ENCODE measurements at places on chromosomes 16 and 17.

DNA sequence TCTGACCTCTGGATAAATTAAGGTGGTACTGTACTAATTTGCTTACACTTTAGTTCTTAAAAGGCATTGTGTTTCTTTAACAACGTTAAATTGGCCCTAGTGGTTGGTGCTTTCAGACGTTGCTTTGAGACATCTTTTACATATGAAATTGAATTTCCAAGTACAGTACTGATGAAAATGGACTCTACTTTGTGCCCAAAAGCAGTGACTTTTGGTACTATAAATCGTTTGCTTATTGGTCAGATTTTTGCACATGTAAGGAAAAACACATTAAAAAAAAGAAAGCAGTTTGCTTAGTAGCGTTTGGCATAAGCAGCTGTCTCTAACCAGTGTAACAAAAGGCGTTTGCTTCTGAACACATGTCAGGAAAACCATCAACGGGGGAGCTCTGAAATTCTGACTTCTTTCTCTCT is 139.6 kb downstream of the CDK5R1 start:
- DNase-seq, result no peak

DNA sequence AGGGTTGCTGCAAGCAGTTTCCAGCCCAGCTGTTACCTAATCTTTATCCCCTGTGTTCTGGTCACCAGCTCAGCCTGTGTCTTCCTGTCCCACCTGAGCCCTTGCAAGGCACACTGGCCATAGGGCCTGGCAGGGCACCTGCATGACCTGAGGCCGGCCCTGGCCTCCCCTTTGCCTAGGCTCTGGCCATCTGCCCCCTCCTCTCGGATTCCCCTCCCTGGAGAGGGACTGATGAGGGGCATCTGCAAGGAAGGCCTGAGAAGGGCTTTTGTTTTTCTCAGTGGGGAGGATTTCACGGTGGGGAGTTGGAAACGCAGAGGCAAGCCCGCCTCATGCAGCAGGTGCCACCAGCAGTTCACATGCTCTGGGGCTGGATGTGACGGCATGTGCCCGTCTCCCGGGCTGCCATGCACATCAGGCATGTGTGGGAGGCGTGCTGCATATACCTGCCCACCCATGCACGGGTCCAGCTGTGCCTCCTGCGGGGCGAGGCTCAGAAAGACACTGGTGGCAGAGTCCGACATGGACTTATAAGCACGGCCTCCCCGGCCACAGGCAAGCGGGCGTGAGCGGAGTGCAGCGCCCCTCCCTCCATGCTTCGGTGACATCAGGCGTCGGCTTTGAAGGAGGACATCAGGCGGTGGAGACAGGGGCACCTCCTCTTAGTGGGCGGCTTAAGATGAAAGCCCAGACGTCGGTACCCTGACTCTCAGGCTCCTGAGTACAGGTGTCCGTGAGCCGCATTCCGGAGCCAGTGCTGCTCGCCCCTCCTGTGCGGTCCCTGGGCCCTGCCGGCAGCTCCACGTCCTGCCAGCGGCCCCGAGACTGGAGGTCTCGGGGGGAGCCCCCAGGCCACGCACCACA is 16.5 kb downstream of the ASPSCR1 start:
- DNase-seq, result peak; percentile 15

GRCh38 chr17:63986821-63987220 is 11.3 kb upstream of the PRR29 start:
- no peak for DNase-seq

DNA sequence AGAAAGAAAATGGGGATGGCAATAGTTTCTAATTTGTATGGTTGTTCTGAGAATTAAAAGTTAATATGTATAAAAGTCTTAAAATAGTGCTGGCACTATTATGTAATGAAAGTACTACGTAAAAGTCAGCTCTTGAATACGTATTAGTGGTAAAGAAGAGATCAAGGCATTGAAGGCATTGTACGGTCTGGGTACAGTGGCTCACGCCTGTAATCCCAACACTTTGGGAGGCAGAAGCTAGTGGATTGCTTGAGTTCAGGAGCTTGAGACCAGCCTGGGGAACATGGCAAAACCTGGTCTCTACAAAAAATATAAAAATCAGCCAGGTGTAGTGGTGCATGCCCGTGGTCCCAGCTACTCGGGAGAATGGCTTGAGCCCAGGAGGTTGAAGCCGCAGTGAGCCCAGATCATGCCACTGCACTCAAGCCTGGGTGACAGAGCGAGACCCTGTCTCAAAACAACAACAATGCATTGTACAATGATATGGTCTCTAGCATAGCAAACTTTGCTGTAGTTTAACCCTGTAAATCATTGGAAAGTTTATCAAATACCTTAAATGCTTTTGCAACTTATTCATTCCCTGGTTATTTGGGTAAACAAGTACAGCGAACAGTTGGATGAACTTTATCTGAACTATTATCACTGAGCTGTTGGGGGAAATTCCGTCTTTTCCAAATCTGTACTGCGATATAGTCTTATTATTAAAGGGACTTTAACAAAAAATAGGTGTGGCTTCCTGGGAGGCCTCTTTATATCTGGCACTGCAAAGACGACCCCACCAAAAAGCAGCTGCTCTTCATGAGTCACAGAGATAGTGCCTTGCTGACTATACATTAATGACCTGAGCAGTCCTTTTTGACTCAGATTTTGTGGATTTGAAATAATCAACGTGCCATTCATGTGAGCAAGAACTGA is 73.6 kb downstream of the GPRC5B start:
- DNase-seq, result peak; percentile 5

DNA sequence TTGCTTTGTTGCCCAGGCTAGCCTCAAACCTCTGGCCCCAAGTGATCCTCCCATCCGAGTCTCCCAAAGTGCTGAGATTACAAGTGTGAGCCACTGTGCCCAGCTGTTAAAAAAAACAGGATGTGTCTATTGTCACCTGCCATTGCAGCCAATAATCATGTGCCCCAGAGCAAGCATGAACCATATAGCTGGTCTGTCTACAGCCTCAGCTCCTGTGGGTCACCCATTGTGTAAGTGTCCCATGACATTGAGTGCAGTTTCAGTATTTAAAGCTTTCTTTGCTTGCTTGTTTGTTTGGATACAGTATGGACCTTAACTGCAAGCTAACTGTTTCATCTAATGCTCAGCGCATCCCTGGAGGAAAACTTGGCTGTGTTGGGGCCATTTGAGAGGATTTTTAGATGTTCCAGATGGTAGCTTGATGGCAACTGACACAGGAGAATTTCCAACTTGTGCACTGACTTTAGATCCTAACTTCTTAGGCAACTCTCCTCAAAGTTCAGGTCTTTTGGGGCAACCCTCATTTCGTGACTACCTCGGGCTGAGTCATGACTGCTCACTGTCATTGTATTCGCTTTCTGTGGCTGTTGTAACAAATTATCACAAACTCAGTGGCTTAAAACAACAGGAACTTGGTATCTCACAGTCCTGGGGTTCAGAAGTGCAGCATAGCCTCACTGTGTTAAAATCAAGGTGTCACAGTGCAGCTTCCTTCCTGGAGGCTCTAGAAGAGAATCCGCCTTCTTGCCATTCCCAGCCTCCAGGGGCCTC is 30.3 kb upstream of the ADORA2B start:
- DNase-seq, result peak; percentile 55

DNA sequence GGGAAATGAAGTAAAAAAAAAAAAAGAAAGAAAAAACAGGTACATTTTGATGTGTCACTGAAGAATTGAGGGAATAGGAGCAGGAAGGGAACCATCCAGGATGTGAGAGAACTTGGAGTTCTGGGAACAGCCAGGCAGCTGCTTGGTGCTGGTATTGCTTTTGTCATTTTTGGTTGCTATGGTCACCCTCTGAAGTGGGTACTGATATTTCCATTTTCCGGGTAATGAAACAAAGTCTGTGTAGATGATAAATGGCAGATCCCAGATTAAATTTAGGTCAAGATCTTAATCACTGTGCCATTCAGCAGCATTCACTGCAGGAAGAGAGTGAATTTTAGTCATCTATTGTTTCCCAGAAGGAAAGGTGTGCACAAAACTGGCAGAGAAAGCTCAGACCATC is 93.6 kb downstream of the ABCA8 start:
- no peak for DNase-seq

GRCh38 chr17:74840989-74841666 is 18.6 kb downstream of the GRIN2C start:
- no peak for DNase-seq

DNA sequence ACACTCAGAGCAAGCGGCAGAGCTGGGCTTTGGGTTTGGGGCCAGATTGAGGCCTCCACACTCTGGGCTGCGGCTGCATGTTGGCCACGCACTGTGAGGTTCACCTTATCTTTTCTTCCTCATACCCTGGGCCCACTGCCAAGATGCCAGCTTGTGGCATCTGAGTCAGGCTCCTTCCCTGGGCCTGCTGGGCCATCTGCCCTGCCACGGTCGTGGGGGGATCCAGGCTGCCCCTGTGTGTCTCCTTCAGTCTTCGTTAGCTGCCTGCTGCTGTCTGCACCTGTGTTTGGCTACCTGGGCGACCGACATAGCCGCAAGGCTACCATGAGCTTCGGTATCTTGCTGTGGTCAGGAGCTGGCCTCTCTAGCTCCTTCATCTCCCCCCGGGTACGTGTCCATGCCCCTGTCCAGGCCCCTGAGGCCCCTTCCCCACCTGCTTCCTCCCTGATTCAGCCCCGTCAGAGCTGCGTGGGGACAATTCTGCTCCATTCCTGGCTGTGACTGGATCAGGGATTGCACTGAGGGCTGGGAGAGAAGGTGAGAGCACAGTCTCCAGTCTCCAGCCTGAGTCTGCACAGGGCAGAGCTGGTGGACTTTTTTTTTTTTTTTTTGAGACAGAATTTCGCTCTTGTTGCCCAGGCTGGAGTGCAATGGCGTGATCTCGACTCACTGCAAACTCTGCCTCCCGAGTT is 11.2 kb downstream of the SPNS3 start:
- no peak for DNase-seq
